ENCODE measurements at places on chromosomes 3 and 15.

- DNase-seq, result no peak
These were observed 25.7 kb downstream of the LIPC start for GRCh38 chr15:58457466-58457965.

DNA sequence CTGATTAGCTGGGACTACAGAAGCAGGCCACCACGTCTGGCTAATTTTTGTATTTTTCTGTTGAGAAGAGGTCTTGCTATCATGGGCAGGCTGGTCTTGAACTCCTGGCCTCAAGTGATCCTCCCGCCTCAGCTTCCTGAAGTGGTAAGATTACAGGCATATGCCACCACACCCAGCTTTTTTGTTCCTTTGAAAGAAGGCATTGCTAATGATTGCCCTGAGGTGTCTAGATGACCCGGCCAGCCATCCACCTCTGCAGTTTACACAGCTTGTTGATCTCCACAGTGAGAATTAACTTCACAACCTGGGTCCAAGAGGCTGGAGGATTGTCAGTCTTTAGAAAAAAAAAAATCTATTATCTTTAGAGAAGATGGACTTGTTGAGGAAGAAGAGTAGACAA, 58.7 kb downstream of the SMAD3 start:
- DNase-seq, result no peak

DNA sequence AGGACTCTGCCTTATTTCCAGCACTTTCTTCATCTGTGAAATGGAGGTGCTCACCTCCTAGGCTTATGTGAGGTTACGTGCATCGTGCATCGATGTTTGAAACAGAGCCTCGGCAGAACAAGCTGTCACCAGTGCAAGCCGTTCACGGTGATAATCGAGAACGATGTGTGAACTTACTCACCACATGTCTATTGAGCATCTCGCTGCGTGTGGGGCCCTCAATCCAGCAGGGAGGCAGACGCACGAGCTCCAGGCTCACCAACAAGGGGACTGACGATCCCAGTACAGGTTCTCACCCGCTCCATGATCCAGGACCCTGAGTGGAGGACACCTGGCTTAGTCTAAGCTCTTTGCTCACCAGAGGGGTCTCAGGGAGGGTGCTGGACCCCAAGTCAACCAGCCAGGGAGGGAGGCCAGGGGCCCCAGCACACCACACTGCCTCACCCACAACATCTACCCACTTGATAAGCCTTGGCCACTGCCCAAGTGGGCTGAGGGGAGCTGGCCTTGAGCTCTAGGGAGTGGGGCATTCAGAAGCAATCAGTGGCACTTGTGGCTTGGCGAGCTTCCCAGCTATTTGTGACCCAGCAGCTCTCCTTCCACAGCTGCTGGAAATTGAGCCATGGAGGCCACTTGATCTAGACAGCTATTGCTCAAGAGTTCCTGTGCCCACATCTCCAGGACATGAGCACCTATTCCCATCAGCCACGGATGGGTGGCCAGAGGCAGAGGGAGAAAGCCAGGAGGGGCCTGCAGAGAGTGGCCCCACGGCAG, 34.4 kb upstream of the SLC6A1 start:
- no peak for DNase-seq

- DNase-seq, result no peak
These were observed 107.6 kb downstream of the OXNAD1 start for GRCh38 chr3:16372362-16373292.

DNA sequence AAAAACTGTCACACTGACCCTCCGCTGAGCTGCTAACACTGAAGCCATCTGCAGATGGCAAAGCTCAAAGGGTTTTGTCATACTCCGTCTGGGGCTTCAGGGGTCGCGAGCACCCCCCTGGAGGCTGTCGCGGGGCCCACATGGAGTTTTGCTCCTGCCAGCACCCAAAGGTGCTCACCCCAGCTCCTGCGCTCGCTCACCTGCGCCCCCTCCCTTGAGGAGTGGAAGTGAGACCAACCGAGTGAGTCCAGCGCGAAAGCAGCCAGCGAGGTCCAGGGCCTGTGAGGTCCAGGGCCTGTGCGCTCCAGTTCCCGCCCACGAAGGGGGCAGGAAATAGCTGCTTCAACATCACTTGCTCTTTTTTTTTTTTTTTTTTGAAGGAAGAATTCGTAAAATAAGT, 208.5 kb downstream of the ROBO2 start:
- DNase-seq, result no peak

- no peak for DNase-seq
These were observed 385.9 kb upstream of the DPH6 start for GRCh38 chr15:35931799-35932341.

DNA sequence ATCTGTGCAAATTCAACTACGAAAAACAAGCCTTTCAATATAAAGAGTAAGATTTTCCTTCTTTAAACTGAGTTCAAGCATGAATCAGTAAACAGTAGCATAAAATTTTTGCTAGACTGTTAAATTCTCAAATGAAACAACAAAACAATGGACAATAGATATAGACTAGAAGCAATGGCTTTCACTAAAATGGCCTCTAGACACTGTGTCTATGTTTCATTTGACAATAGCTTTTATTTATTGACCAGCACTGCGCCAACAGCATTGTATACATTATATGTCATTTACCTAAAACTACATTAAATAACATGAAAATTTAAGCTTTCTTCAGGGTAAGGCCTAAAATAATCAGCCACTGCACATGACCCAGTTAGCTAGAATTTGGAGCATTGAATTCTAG, 148.5 kb downstream of the DUT start:
- no peak for DNase-seq

DNA sequence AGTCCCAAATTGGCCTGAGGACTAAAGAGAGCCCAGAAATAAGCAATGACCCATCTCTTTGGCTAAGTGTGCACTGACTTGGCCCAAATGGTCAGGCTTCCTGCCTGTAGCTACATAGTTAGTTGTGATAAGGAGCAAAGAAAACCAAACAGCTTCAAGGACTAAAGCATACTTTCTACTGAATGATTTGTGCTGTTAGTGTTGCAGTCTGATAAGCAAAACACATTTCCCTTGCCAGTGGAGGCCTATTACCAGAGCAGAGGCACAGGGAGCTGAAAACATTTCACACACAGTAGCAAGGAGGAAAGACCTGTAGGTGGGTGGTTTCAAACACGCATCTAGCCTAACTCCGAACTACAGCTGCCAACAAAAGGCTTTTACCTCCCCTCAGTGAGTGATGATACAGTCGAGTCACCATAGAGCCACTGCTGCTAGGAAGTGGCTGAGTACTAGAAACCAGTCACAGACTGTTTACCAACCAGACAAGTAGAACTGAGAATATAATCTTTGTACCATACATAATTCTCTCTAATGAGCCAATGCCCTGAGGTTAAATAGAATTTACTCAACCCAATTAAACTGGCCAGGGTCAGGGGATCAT, 222.3 kb upstream of the THBS1 start:
- no peak for DNase-seq

GRCh38 chr3:124178531-124178930, 186.6 kb upstream of the ROPN1 start:
- DNase-seq, result no peak

- no peak for DNase-seq
These were observed 31.0 kb upstream of the DNAJC13 start for GRCh38 chr3:132386259-132386658.

DNA sequence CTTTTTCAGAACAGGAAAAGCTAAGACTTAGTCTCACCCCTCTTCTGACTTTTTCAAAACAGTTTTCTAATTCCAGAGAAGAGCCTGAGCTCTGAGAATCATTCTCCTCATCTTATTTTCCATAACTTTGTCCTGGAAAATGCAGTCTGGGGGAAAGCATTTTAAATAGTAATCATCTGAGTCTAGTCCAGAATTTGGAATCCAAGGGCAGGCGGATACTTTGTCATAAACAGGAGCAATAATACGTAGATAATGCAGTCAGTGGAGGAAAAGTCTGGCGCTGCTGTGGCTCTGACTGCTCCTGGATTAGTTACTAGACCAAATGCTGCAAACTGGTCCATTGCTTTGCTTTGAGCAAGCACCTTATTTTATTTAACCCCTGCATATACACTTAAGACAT, 285.0 kb downstream of the THSD4 start:
- no peak for DNase-seq

GRCh38 chr3:42718338-42718737, 15.7 kb upstream of the HHATL start:
- DNase-seq, result no peak

- no peak for DNase-seq
These were observed 1353.5 kb downstream of the ROBO1 start for GRCh38 chr3:78414261-78414660.

DNA sequence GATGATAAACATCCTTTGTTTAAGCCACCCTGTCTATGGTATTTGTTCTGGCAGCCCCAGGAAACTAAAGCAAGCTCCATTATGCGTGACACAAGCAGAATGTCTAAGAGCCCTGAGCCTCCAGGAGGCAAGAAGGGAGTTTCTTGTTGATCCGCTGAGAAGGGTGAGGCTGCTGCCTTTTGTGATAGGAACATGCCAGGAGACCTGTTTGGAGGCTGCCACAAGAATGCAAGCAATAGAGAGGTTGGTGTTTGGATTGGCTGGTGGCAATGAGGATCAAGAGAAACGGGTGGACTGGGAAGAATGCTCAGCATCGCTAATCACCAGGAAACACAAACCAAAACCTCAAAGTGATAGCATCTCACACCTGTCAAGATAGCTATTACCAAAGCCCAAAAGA, 104.8 kb downstream of the ASB7 start:
- no peak for DNase-seq

GRCh38 chr15:65918357-65918920, 49.1 kb downstream of the RAB11A start:
- DNase-seq, result no peak

DNA sequence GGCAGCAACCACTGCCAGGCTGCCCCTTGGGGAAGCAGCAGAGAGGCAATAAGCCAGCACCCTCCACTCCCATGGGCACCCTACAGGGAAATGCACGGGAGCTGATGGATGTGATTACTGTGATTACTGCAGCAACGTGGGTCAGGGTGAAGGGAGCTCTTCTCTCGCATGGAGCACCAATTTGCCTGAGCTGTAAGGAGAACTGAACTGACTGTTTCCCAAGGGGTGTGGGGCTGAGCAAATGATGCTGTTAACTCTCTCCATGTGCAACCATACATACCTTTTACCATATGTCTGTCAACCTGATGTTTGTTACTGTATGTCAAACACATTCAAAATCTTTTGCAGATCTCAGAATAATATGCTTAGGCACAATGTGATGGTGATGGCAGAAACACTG, 680.6 kb downstream of the SQOR start:
- DNase-seq, result peak; percentile 28

- DNase-seq, result no peak
These were observed 51.9 kb downstream of the TBL1XR1 start for GRCh38 chr3:177145381-177145780.

GRCh38 chr15:49984436-49984835, 134.6 kb downstream of the ATP8B4 start:
- DNase-seq, result no peak

DNA sequence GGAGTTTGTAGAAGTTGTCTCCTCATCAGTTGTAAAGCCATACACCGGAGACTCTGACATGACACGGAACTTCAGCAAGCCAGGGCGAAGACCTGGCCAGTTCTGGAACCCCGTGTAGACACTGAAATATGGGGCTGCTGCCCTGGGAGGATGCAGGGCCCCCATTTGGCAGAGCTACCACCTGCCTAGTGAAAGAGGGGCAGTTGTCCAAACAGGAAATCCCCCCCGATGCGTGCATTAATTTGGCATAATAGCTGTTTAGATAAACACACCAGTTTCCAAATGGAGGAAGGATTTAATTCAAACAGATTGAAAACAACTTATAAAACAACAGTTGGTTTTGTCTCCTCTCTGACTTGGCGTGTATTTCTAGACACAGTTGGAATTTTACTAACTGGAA, 357.2 kb downstream of the GABRG3 start:
- no peak for DNase-seq

GRCh38 chr15:77907824-77908751, 169.4 kb downstream of the TBC1D2B start:
- no peak for DNase-seq

DNA sequence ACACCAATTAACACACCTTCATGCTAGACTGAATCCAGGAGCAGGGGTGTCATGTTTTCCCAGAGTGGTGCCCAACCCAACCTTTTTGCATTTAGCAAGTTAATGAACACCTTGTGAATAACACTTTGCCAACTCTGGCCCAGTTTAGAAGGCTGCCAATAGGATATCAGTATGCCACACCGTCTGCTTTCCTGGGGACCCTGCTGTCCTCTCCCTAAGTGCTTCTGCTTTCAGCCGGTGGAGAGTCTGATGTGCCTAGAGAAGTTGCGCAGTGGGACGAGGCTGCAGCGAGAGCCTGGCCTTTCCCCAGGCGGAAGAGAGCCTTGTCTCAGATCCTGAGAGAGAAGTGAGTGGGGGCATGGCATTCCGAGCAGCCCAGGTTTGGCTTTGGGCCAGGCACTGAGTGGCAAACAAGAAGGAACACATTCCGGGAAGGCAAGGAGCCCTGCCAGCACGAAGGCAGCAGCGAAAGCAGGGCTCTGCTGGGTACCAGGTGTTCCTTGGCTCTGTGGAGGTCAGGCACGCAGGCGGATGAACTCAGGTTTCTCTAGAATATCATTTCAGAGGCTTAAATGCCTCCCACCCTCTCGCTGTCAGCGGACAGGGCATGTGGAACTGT, 36.9 kb downstream of the SENP8 start:
- peak; percentile 82 for DNase-seq

DNA sequence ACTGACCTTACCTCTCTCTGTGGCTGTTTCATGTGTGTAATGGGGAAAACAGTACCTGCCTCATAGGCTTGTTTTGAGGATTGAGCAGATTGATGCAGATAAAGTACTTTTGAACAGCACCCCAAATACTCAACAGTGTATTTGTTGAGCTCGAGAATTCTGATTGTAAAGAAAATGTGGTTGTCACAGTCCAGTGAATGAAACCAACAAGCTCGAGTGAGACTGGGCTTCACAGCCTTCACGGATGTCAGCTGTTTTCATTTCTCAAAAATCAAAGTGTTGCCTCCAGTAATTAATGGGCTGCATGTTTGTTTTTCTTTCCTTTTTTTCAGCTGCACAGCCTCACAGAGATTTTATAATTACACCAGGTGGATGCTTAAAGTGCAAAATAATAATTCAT, 43.7 kb downstream of the PARP15 start:
- no peak for DNase-seq

DNA sequence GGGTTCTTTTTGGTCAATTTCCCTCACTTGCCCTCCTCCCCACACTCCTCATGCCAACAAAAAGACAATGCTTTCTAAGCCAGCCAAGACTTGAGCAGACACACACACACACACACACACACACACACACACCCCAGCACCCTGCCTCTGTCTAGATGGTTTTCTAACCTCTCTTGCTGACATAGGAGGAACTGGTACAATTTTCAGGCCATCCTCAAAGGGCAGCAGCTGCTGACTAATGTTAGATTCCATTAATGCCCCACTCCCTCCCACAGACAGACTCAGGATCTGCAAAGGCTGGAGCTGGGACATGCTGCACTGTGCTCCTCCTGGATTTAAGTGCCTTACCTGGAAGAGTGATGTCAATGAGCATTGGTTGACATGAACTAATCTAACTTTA, 438.4 kb downstream of the OCA2 start:
- DNase-seq, result no peak

GRCh38 chr3:31353166-31353565, 179.6 kb upstream of the STT3B start:
- DNase-seq, result no peak
